ENCODE measurements at places on chromosomes 7 and 10. TPM values are rescaled to one million over a fixed set of nuclear protein-coding genes. Genes with fewer than 3 reads are reported as not detected.

The TMEM120A gene
- 69.1 TPM for total RNA-seq

The SAMD9 gene
- 12.8 TPM for total RNA-seq

The COL26A1 gene
- 0.29 TPM for total RNA-seq

- DNase-seq = no peak
These were observed 13.0 kb downstream of the STK32C start for GRCh38 chr10:132294561-132295318.

GRCh38 chr10:61329854-61330253 is 123.3 kb downstream of the TMEM26 start:
- DNase-seq = no peak

DNA sequence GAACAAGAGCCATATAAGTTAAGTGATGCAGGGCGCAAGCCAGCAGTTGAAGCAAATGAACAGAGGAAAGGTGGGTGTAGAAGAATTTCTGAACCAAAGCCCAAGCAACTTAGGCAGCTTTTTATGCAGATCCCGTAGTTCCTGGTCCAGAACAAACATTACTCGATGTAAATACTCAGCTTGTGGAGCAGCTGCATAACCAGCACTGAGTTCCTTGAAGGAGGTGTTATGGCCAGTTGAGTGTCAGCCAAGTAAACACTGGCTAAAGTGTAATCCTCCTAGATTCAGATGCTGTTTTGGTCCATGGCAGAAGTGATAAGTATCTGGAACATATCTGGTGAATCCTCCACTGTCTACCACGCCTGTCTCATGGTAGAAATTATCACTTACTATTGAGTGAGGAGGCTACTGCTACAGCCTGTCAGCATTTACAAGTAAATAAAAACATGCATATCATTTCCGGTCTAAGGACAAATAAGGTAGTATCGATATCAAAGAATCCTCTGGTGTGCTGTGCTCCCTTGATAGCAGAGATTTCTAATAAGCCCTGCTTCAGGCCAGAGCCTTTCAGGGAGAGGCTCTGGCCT is 213.9 kb downstream of the DYNC1I1 start:
- DNase-seq = no peak
